Effector CD8-positive, alpha-beta T cell (primary cell): ENCODE measurements at places on chromosomes 6 and 20.

GRCh38 chr20:31861135-31861384 lies 9.3 kb downstream of the DUSP15 start:
- no peak for DNase-seq

- no peak for DNase-seq
Measured at GRCh38 chr6:47424436-47424836, 53.2 kb upstream of the CD2AP start.

GRCh38 chr20:12413116-12413515 lies 495.4 kb downstream of the BTBD3 start:
- DNase-seq = no peak

DNA sequence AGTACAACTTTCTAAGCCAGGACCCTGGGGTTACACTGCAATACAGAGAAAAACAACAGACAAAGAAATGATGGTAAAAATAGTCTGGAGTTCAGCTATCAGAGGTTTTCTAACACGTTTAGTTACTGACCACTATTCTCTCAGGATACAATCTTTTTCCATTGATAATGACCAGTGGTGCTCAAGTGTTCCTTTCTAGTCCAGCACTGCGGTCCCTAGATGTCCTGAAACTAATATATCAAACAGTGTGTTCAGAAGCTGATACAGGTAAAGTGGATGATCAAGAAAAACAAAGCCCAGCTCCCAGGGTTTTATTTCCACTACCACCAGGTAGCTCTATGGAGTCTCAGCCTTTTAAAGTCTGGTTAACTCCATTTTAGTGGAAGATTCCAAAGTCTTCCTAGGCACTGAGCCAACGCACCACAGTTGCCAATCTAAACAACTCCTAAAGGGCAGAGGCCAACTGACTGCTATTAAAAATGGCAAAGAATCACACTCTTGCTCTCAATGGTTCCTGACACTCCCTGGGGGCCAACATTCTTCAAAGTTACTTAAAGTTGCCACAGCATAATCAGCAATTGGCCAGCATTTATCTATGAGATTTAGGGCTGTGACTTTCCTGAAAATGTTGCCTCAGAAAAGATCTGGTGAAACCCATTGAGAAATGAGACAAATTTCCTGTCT lies 38.2 kb downstream of the DZANK1 start:
- DNase-seq = no peak

- peak; percentile 63 for DNase-seq
Measured at GRCh38 chr6:36759148-36759759, 61.6 kb downstream of the RAB44 start.

- no peak for DNase-seq
Measured at GRCh38 chr6:164502833-164503232, 806.6 kb downstream of the C6orf118 start.

DNA sequence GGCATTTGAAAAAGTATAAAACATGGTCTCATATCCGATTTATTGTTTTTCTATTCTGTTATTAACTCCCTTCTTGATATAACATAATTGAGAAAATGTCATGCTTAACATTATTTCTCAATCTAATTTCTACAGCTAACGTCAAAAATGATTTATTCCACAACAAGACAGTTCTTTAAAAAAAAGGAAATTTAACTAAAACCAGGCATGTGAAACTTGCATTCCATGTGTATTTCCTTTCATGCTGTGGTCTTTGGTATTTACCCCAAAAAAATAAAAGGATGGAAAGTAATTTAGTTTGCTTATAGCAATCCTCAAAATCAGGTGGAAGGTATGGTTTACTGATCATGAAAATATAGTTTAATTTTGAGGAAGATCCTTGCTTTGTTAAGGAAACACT lies 142.8 kb downstream of the COL21A1 start:
- no peak for DNase-seq

DNA sequence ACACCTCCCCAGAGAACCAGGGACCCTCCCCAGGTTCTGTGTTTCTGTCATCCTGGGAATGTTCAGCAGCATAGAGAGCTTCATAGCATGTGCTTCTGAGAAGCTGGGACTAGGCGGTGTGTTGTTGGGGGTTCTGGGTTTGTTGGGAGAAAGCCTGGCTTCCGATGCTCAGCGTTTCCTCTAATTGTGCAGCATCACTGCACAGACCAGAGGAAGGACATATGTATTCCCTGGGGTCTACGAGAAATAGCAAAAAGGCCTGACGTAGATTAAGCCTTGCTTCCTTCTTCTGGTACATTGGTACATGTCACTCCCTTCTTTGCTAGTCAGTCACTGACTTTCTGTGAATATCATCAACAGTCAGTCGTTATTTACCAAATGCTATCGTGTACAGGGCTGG lies 96.9 kb upstream of the SGK1 start:
- no peak for DNase-seq

- DNase-seq = no peak
Measured at GRCh38 chr6:137581019-137581707, 87.0 kb upstream of the OLIG3 start.

GRCh38 chr20:19737025-19737424 lies 21.0 kb upstream of the RIN2 start:
- DNase-seq = no peak

DNA sequence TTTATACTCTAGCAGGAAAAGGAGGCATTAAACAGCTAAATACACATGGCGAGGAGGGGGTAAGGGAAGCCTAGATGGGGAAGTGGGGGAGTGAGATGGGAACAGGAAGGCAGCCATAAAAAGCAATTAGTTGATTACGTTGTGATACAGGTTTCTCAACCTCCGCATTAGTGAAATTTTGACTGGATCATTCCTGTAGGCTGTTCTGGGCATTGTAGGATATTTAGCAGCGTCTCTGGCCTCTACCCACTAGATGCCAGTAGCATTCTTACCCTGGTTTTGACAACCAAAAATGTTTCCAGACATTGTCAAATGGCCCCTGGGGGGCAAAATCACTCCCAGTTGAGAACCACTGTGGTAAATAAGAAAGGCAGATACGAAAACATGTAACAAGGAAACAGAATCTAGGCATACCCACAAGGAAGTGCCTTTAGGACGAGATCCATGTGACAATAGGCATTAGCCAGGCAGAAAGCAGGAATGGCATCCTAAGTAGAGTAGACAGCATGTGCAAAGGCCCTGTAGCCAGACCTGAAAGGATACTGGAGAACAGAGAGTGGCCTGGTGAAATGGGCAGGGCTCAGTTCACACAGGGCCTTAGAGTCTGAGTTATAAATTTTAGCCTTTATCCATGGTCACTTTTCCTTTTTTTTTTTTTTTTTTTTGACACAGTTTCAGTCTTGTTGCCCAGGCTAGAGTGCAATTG lies 25.8 kb upstream of the PTPN1 start:
- no peak for DNase-seq

- no peak for DNase-seq
Measured at GRCh38 chr6:106752641-106753040, 123.3 kb downstream of the QRSL1 start.

DNA sequence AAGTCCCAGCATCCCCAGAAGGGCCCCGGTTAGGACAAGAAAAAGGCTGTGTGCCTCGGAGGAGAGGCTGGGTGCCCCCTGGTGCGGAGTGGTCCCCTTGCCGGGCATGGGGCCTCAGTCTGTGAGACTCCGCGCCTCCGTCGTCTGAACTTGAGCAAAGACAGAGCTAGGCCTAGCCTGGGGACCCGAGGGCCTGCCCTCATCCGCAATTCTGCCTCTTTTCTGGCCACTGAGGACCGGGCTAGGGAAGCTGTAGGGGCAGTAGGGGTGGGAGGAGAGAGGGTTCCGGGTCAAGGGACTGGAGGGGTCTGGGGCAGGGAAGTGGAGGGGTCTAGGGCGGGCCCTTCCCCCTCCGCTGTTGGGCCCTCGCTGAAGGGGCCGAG lies 550 bp upstream of the HSPA12B start:
- DNase-seq = no peak

DNA sequence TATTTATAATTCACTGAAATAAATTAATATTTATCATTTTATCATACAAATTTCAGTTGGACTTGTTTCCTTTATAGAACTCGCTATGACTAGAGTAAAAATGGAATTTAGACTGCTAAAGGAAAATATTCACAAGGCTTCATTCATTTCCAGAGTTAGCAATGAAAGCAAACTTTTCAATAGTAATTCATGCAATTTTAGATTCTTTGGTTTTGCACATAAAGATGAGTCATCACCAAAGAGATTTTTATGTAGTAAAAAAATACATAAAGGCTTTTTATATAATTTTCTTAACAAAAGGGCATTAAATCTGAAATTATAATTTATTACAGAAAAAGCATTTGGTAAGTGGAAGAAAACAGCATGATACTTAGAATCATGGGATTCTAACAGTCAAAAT lies 37.2 kb upstream of the STXBP5 start:
- no peak for DNase-seq

- DNase-seq = no peak
Measured at GRCh38 chr6:131393433-131393832, 179.6 kb upstream of the ARG1 start.

DNA sequence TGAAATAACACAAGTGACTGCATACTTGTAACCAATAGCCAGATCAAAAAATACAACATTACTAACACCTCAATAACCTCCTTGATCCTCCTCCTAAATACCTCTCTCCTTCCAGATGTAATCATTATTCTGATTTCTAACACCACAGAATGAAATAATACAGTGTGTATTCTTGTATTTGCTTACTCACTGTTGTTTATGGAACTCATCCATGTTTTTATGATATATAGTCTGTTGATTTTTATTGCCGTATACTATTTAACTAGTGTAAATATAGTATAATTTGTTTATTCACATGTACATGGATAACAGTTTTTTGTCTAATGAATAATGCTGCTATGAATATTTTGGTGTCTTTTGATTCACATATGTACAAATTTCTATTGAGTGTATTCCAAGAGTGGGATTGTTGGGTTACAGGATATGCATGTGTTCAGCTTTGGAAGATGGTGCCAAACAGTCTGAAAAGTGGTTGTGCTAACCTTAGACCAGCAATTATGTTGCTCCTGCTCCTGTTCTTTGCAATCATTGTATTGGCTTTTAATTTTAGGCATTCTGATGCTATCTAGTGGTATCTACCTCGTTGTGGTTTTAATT lies 11.5 kb downstream of the TTK start:
- DNase-seq = no peak

DNA sequence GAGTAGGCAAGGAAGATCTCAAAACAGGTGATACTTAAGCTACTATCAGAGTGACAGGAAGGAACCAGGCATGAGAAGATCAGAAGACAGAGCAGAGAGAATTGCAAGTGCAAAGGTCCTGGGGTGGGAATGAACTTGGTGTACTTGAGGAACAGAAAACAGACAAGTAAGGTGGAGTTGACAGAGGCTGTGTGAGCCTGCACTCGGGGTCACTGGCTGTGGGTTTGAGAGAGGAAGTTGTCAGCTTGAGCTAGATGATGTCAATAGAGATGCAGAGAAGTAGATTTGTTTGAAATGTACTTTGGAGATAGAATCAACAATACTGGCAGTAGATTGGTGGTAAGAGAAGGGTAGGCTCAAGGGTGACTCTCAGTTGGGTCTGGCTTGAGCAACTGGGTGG lies 209.5 kb downstream of the CLIC5 start:
- no peak for DNase-seq

DNA sequence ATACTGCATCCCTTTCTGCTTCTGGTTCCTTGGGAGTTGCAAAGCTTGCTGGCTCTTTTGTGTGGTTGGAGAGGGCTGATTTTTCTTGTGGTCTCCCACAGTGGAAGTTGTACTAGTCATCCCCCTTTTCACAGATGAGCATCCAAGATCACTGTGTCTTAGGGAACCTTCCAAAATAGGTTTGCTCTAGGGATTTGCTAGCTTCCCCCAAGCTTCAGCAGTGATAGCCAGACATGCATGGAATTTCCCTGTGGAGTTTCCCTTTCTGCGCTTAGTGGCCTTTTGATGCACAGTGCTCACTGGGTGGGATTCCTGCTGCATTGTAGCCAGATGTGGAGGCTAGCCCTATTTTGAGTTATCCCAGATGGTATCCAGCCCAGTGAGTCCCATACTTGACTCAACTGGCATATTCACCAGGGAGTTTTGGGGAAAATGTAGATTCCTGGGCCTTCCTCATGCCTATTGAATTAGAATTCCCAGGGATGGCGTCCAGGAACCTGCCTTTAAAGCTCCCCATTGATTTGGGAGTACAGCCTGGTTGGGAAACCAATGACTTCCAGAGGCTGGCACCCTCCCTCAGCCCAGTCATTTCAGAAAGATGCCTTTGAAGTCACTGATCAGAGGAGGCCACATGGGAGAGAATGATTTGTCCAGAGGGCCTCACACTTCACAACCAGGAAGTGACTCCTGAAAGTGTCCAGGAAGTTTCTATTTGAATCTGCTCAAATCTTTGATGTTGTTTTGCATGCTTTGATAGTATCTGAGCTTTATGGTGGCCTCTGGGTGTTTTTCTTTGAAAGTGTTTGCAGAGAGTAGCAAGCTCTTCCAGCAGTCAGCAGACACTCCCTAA lies 25.9 kb downstream of the PPARD start:
- DNase-seq = no peak

DNA sequence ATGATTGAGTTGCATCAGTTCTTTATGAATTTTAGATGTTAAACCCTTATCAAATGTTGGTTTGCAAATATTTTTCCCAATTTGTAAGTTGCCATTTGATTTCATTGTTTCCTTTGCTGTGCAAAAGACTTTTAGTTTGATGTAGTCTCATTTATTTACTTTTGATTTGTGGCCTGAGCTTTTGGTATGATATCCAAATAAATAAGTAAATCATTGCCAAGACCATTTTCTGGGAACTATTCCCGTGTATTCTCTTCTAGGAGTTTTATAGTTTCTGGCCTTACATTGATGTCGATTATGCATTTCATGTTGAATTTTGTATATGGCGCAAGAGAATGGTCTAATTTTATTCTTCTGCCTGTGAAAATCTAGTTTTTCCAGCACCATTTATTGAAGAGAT lies 13.4 kb downstream of the AIG1 start:
- no peak for DNase-seq

GRCh38 chr6:15898693-15899092 lies 230.2 kb upstream of the MYLIP start:
- DNase-seq = no peak

DNA sequence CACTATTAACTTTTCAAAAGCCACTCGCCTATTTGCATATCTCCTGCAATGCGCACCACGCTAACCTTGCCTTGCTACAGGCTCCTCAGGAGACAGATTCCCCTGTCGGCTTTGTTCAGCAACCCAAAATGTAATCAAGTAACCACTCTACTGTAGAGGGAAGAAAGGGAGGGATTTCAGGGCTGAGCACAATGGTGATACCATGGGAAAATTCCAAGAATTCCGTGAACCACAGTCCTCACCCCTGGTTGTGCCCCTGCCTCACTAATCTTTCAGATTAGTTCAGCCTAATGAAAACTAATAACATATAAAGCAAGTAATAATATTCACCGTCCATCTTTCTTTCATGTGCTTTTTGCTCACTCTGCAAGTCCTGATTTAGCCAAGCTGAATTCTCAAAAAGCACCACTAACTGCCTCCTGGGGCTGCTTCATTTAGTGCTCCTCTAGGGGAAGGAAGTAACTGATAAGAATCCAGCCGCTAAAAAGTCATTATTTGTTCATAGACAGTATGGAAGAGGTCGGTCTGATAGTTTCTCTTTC lies 6.6 kb downstream of the CITED2 start:
- DNase-seq = no peak

DNA sequence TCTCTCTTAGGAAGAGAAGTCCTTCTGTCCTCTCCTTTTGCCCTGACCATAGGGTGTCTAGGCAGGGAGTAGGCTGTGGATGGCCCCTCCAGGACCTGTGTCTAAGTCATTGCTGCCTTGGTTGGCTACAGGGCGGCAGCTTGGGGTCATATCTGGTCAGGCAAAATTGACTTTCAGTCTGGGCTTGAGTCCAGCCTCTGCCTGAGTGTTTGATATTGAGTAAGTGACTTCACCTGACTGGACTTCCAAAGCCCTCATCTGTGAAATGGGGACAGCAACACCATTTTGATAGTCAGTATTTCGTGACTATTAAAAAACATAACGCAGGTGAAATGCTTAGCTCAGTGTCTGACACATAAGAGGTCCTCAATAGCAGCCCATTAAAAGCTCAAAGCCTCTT lies 4.6 kb downstream of the TGM3 start:
- no peak for DNase-seq
